ENCODE measurements at places on chromosomes 4 and X.

DNA sequence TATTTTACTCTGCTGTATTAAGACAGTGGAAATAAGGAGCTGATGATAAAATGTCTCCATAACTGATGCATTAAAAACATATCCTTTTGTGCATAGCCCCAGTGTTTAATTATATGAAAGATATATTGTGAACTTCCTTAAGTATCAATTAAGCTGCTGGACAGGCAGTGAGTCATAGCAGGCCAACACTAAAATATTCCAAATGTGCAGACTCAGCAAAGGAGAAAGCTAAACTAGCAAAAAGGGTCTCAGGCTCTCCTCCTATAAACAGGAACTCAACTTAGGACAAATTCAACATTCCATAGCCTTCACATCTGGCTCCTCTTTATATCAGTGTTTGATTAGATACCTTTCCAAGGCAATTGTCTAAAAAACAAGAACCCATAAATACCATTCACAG, 15.6 kb downstream of the TNMD start:
- DNase-seq, result no peak

DNA sequence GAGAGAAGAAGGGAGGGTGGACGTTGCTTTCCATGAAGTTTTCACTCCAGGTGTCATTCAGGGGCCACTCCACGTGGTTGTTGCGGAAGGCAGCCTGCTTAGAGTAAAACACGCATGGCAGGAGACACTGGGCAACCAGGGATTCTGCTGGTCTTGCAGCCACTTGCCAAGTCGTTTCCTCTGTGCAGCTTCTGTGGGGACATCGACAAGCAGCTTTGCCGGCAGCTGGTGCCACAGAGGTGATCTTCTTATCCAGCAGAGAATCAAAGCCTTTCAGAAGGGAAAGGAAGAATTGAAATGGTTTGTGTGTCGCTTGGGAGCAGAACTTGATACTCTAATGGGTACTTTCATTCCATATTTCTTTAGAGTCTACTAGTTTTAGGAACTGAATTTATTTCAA, 867.1 kb upstream of the TENM3 start:
- DNase-seq, result no peak

GRCh38 chr4:104457308-104457981, 37.2 kb downstream of the CXXC4 start:
- DNase-seq, result no peak

DNA sequence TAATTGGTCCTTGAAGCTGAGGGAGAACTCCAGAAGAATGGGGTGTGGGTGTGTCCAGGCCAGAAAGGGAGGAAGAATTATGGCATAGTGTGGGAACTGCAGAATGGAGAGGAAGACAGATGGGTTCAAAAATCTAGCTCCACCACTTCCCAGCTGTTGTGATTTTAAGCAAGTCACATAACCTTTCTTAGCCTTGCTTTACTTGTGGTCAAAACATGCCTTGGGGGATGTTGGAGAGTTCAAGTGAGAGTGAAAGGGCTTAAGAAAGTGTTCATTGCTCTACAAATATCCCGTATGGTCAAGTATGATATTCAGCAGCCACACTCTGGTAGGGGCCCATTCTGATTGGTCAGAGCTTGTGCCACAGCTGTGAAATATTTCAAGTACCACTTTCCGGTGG, 15.0 kb upstream of the STARD8 start:
- no peak for DNase-seq

DNA sequence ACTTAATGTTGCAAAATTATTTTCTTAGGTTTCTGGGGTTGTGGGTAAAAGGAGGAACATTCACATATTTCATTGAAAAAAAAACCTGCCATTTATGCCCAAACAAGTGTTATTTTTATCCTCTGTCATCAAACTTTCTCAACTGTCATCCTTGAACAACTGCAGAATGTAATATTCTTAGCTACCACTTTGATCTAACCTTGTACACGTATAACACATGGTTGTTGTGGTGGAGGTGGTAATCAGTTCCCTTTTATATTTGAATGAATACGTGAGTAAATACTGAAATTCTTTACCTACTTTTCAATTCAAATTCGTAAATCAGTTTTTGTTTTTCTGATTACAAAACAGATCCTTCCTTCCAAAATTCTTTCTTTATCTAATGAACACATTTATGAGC, 3.8 kb upstream of the AMMECR1 start:
- DNase-seq, result no peak

DNA sequence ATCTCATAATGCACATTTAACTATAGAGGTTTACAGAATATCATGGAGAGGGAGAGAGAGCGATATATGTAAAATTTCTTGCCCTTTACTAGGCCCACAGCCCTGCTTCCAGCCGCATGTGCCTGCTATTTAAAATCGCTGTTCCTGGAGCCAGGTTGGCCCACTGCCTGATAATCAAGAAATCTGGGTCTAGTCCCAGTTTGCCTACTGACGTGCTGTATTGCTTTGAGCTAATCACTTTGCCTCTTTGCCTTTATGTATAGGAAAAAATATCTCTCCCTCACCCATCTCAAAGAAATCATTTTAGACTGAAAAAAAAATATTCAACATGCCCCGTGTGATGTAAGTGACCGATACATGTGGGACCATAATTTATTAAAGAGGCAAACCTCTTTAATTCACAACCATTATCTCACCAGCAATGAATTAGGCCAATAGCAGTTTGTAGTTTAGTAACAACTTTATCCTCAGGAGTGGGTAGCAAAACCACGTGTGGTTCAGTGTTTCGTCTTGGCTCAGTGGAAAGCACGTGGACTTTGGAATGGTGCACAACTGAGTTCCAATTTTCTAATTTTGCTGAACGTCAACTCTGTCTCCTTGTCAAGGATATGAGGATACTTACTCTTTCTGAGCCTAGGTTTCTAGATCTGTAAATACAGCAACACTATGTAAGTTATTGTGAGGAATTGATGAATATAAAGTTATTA, 62.6 kb downstream of the GRXCR1 start:
- DNase-seq, result no peak

DNA sequence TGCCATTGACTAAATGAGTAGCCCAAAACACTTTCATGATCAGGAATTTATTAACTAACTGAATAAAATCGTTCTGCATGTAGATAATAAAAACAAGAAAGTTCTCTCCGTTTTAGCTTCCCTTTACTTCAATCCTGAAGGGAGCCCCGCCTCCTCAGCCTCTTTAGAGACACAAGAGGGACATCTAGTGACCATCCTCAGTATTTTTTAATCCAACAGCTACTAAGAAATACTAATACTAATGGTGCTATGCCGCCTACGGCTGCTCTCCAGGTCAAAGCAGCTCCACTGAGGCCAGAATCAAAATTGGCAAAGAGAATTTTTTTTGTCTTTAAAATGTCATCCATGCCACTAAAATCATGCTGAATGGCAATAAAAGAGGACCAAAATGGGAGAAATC, 3.2 kb upstream of the PCDH19 start:
- peak; percentile 59 for DNase-seq

- DNase-seq, result no peak
These were observed 102.6 kb downstream of the PHEX start for GRCh38 chrX:22134681-22135080.

DNA sequence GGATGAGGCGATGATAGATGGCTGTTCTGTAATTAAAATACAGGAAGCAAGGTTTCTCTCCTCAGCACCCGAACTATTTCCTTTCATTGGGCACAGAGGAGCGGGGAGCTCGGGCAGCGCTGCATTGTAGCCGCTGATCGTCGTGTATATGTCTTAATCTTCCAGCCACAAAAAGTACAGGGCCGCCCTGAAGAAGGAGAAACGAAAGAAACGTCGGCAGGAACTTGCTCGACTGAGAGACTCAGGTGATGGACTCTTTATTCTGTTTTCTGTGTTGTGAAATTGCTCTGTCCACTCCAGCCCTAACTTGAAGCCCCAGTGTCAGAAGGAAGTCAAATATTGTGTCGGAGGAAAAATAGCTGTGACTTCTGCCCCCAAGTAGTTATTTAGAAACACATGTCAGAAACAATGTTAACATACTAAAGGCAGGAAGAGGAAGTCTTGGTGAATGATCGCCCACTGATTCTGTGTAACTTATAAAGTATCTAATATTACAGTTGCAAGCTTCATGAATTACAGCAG, 546 bp downstream of the ZRSR2 start:
- DNase-seq, result no peak

GRCh38 chrX:66042307-66043077, 2.6 kb upstream of the VSIG4 start:
- no peak for DNase-seq

DNA sequence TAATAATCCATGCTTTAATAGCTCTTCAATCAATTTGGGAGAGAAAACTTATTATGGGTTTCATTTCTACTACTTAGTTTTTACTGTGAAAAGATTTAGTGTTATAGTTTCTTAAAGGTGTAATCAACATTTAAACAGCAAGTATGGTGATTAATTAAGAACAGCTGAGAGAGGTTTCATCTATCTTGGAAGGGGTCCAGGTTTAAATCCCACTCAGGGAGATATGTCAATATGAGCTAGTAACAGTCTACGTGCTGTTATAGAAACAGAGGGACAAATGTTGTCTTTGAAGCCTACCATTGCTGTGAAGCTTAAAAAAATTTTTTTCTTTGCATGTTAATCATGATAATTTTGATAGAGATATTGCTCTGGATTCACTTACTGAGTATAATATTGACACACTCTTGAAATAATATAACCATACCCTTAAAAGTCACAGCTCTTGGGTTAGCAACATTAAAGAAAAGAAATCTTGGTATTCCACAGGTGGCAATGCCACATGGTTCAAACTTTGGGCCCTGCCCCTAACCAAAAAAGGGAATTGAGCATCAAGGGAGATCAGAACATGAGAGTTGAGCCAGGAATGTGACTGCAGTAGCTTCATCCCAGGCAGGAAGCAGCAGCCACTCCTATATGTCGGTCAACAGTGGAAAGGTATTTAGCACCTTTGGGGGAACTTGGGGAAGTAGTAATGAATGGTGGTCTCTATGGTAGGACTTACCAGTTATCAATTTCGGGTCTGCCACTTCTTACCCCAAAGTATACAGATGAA, 107.8 kb downstream of the ANK2 start:
- no peak for DNase-seq

DNA sequence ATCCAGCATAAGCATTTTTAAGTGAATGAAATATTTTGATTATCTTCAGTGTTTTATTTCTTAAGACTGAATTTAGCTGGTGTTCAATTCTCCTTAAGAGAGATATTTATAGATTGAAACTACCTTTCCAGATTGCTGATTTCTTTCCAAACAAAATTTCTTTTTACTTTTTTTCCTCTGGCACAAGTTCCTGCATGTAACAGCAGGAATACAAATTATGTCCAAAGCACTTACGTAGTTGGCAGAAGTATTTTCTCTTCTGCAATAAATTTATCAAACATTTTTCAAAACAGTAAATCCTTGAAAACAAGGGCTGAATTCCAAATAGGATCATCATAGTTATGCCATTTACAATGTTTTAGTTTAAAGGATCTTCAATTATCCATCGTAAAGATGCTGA, 412.6 kb downstream of the IQCM start:
- DNase-seq, result no peak

- no peak for DNase-seq
These were observed 110.9 kb downstream of the FHIP1A start for GRCh38 chr4:151519728-151520415.

DNA sequence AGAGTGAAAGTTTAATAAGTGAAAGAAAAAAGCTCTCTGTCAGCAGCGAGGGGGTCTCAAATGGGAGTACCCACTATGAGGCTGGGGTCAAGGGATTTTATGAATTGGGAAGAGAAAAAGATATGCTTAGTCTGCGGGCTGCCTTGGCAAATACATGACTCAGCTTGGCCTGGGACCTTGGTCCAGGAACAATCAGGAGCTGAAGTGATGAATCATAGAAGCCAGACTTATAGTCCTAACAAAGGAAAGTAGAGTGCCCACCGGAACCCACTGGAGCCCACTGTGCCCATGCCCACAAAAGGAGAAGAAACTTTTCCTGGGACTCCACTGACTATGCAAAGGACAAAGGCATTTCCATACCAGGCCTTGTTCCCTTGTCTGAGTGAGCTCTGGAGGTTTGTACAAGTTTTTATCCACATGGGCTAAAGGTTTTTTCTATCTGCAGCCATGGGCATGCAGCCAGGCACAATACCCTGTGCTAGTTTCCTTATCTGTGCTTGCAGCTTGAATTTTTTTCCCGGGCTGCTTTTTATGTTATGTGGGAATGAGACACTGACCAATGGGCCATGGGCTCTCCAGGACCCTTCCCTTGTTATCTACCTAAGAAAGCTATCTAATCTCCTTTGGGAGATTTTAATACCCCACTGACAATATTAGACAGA, 201.7 kb downstream of the FAM133A start:
- no peak for DNase-seq

GRCh38 chrX:39764441-39764914, 333.3 kb downstream of the BCOR start:
- DNase-seq, result no peak

- DNase-seq, result no peak
These were observed 36.6 kb downstream of the ADGRG2 start for GRCh38 chrX:19085666-19086065.

DNA sequence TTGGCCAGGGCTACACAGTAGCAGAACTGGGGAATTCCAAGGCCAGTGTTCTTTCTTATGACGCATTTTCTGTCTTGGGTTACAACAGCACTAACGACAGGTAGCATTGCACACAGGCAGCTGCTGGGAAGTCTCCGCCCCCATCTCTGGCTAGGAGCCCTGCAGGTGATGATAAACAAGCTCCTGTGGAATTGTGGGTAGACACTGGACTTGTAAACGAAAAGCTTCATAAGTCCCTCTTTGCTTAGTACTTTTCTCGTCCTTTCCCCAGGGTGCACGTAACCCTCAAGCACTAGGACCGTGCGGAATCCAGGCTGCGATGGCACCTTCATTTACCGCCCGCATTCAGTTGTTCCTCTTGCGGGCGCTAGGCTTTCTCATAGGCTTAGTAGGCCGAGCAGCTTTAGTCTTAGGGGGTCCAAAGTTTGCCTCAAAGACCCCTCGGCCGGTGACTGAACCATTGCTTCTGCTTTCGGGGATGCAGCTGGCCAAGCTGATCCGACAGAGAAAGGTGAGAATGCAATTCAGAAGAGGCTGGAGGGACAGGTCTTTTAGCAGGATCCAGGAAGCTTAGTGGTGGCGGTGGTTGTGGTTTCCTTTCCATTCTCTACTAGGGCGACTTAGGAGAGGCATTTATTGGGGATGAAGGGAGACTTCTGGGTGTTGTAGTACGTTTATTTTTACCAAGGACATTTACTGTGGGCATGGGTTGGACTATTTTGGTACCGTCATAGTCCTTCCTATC, at the start of gene FAAH2:
FAAH2 (plus strand) TSS at position 200 of the 745 bp plus-strand sequence; CDS start at position 320, 120 bp downstream.
- no peak for DNase-seq

- DNase-seq, result no peak
These were observed 7.8 kb downstream of the HMGB3 start for GRCh38 chrX:150990910-150991309.

GRCh38 chr4:10688022-10688421, 3.5 kb upstream of the CLNK start:
- no peak for DNase-seq

DNA sequence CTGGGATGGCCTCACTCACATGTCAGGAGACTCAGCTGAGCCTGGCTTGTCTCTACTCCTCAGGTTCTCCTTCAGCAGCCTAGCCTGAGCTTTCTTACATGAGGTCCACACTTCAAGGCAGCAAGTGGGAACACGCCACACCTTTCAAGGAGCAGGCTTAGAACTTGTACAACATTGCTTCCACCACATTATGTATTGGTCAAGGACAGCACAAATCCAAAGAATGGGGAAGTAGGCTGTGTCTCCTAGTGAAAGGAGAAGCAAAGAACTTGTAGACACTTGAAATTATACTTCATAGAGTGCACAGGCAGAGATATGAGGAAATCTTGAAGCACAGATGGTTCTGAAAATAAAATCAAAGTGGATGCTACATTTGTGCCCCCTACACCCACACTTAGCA, 120.9 kb upstream of the NOCT start:
- DNase-seq, result no peak

- no peak for DNase-seq
These were observed 11.5 kb upstream of the AP1S2 start for GRCh38 chrX:15866147-15866546.
